ENCODE measurements at places on chromosomes 3 and 15.

- no peak for DNase-seq
Measured at GRCh38 chr3:135041601-135042000, 246.5 kb downstream of the EPHB1 start.

GRCh38 chr15:38283010-38283409, 30.4 kb downstream of the SPRED1 start:
- DNase-seq, result no peak

- no peak for DNase-seq
Measured at GRCh38 chr3:23221136-23221535, 18.0 kb downstream of the UBE2E2 start.

GRCh38 chr3:15367059-15367458, 34.7 kb upstream of the SH3BP5 start:
- DNase-seq, result no peak

- DNase-seq, result no peak
Measured at GRCh38 chr3:59426821-59427565, 377.2 kb upstream of the CFAP20DC start.

GRCh38 chr3:17052363-17052762, 167.6 kb downstream of the PLCL2 start:
- DNase-seq, result no peak

GRCh38 chr3:108877901-108878300, 55.3 kb downstream of the TRAT1 start:
- no peak for DNase-seq

DNA sequence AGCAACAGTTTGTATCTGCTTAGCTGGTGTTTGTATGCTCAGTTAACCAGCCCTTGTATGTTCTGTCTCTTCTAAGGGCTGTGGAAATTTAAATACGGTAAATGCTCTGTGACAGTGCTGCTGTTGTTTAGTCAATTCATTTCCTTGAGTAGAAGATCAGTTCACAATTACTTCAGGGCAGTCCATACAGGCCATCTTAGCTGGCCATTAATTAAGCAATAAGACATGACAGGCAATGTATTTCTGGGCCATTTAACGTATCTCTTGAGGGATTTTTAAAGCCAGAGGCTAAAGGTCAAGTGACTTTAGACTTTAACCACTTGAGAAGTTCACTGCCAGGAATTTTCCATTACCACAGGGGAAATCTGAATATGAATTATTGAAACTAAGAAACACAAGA, 351.8 kb downstream of the ZIC1 start:
- no peak for DNase-seq

DNA sequence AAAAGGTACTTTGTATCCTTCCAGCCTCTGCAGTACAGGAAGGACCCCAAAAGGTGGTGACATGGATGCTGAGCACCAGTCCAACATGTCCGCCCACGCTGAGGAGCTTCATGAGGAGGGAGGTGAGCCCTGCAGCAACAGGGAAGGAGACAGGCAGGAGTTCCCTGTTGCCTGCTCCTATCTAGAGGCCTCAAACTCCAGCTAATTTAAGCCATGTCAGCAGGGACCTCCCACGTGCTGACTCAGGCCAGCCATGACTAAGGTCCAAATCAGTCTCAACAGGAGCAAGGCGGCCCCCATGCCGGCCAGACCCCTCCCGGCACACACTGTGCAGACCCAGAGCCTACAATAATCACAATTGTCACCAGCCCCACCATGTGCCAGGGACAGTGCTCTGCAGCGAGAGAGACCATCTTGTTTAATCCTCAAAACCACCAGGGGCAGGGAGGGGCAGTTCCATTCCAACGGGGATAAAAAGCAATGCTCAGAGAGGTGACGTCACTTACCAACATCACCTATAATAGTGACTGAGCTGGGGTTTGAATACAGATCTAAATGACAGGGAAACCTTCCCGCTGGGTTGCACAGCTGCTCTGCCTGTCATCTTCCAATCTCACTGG, 54.5 kb upstream of the GATA2 start:
- DNase-seq, result no peak

- no peak for DNase-seq
Measured at GRCh38 chr3:45608885-45609284, 14.3 kb downstream of the LIMD1 start.

DNA sequence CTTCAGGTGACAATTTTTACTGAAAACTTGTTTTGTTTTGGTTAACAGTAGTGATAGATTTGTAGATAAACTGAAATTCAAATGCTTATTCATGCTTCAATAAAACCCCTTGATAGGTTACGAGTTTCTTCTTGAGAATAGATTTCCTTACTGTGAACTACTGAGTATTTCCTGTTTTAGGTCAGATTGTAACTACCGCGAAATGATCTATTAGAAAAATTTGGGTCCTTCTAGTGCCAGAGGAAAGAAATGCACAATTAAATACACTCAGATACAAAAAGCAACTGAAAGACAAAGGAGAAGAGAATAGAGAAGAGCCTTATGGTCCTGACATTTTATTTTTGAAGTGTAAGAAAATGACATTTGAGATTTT, 251.7 kb upstream of the TBL1XR1 start:
- DNase-seq, result no peak

DNA sequence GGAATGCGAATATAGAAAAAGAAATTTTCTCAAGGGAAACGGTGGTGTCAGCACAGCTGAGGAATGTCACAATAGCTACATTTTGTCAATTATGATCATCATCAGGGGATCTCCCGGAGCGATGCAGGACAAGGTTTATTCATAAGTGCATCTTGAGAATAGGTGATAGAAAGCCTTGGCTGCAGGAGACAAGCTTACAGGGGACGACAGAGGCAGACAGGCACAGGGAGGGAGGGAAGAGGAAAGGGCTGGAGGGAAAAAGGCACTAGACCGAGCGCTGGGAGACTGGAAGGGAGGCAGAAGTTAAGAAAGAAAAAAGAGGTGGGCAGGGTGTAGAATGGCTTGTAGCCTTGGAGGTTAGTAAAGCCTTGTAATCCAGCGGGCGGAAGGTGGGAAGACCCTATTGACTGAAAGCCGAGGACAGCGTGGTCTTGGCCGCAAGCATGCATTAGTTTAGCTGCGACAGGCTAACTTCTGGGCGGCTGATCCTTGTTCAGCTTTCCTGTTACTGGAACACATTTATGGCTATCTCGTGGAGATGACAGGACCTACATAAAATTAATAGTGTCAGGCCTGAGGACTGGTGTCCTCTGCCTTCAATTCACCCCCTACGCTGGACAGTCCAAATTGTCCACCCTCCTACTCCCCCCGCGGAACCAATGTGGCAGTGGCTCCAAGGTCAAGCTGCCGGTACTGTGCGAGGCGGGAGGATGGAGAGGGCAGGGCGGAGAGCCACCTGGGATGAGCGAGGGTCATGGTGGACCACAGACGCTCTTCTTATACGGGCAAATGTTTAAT, 1.4 kb upstream of the NECTIN3 start:
- DNase-seq, result no peak

DNA sequence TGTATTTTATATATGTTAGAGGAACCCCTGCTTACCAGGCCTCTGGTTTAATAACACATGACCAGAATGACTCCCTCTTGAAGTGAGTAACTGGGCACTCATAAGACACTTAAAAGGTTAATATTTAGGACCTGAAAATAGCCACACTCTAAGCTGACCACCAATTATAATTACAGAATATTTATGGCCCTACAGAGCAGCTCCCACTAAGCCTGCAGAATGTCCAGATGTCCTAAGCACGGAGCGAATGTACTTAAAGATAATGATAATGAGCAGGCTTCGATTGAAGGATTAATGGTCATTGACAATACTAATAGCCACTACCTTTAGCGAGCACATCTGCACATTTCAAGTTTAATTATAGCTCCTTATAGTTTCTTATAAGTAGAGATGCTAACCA, 22.8 kb upstream of the KCTD6 start:
- DNase-seq, result no peak

DNA sequence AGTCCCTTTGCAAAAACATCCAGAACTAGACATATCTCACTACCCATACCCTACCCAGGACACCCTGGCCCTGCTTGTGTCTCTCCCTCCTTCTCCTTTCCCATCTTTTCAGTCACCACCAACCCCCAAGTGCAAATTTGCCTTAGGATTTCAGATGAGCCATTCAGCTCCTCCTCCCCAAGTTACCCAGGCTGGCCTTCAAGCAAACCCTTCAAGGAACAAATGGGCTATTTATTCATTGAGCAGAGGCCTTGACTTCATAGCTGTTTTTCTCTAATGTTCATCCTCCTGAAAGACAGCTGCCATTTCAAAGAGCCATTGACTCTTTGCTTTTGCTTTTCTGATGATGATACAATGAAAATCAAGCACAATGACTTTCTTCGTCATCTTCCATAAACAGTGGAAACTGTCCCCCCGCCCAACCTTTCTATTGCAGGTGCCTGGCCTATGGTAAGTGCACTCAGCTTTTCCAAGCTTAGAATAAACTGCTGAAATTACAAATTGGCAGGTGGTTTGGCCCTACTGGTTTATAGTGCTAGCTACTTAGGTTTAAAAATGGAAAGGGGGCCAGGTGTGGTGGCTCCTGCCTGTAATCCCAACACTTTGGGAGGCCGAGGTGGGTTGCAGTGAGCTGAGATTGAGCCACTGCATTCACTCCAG, 26.1 kb upstream of the KLHL6 start:
- no peak for DNase-seq

DNA sequence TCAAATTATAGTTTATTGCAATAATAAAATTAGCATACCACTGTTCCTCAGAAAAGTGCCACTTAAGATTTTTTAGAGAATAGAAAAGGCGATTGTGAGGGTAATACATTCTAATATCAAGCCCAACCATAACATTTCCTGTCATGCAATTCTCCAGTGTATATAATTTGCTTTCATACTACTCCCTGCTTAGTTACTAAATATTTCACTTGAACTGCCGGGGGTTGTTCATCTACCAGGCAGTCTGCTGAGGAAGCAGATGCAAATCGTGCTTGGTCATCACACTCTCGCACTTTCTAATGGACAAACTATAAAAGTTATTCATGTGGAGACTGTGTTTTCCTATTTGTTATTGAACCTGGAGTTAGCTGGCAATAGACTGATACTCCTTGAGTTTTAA, 645.6 kb upstream of the CBLB start:
- DNase-seq, result no peak

GRCh38 chr3:48648188-48648850, 13.1 kb upstream of the SLC26A6 start:
- no peak for DNase-seq

GRCh38 chr15:40918799-40919392, 10.2 kb upstream of the DLL4 start:
- DNase-seq, result no peak

GRCh38 chr3:113428581-113428980, 12.7 kb downstream of the CFAP44 start:
- no peak for DNase-seq

DNA sequence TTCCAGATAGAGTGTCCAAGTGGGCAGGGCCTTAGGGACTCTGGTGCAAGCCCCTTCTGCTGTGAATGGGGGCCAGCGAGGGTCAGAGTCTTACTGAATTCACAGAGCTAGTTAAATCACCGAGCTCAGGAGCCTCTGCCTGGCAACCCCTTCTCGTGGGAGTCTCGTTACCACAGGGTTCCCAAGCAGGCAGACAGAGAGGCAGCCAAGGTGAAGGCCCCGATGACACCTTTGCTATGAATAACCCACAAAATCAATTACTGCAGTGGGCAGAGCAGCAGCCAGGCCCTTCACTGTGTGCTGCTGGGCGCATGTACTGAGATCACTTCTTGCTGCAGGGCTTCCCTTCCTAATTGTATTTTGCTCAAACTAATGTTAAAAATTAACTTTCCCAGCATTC, 56.9 kb downstream of the SPSB4 start:
- DNase-seq, result no peak

- no peak for DNase-seq
Measured at GRCh38 chr15:66803749-66804148, 101.7 kb downstream of the SMAD6 start.

DNA sequence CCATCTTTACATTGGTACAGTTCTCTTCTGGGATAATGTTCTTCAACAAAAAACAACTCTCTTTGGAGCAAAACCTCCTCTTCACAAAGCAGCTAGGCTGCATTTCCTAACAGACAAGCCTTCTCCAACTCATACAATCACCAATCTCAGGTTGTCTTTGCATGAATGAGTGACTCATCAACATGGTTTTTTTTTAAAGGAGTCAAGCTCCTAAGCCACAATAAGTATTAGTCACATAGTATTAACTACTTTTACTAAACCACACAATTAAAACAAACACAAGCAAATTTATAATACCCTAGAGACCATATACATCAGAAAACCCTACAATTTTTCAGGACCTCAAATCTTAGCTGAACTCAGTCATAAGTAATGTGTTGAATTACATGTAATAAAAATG, 137.4 kb downstream of the TBC1D5 start:
- no peak for DNase-seq

DNA sequence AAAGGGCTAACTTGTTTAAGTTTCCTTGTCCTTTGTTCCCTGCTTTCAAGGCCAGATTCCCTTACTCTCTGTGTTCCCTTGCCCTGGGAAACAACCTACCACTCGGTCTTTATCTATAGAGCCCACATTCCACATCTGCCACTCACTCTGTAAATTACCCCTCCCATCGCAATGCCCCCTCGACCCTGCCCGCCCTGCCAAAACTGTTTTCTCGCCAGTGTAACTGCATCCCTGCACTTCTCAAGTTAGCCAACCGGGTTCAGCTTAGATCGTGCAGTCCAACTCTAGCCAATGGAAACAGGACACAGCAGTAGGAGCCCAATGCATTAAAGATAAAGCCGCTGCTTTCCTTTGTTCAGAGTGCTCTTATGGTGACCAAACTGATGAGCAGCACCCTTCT, 263.6 kb downstream of the TBL1XR1 start:
- no peak for DNase-seq

DNA sequence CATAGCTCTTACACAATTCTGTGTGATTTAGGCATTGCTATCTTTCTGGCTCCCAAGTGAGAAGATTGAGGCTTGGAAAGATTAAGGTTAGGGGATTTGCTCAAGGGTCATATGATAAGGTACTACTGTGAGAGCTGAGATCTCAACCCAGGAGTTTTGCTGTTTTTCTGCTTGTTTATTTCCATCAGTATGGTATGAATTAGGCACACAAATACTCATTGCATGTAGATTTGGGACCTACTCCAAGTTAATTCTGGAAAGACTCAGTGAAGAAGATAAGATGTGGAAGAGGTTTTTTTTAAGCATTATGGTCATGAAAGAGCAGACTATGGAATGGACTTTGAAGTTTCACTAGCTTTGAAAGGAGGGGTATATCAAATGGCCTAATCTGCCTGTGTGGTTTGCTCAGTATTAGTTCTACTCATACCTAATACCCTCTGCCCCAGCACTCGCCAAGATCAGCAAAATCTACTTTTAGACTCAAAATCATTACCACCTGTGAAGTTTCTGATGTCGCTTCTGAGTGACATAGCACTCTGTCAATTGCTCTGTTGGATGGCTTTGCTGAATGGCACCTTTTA, 12.5 kb downstream of the MBNL1 start:
- DNase-seq, result no peak
